Endothelial cell of umbilical vein (primary cell): ENCODE measurements at places on chromosomes 13 and 19. TPM values are rescaled to one million over a fixed set of nuclear protein-coding genes. Genes with fewer than 3 reads are reported as not detected.

Gene CEACAM16
- total RNA-seq, result not detected in 2 replicates

Gene IL17D
- total RNA-seq, result 4.9 and 6.1 TPM in 2 replicates

Gene KLK3
- total RNA-seq, result not detected in 2 replicates

Gene IL12RB1
- total RNA-seq, result not detected in 2 replicates

Gene SHISA2
- total RNA-seq, result 2.5 and 4.7 TPM in 2 replicates

Gene SIGLEC5
- not detected in 2 replicates for total RNA-seq

Gene PALM
- 24.2 and 31.8 TPM in 2 replicates for total RNA-seq

Gene CCDC169
- total RNA-seq, result 2.5 and 5.3 TPM in 2 replicates

DNA sequence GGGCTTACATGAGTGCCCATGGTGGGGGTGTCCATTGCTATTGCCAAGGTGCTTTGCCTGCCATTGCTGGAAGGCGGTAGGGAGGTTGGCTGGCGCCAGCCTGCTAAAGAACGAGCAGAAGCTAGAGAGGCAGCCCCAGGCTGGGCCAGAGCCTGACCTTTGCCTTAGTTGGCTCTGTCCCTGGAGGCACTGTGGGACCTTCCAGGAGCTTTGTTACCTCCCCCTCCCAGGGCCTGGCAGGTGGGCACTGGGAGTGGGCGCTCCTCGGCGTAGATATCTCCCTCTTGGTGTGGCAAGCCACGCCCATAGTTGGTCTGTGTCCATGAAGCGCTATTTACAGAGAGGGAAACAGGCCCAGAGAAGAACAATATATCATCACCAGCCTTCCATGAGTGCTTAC is 2.3 kb upstream of the SLC25A42 start:
- peaks cover 15% of the 10 kb centered on the region for H3K36me3 ChIP-seq
- H3K4me3 ChIP-seq, result no peak overlapping the region
- DNase-seq, result no peak
- H3K27me3 ChIP-seq, result no peaks in the 10 kb centered on the region
- peaks cover 21% of the 10 kb centered on the region for H3K4me1 ChIP-seq
- H3K27ac ChIP-seq, result no peak overlapping the region

GRCh38 chr19:27892500-27892899 is 1320.5 kb downstream of the UQCRFS1 start:
- H3K36me3 ChIP-seq, result no peaks in the 10 kb centered on the region
- no peaks in the 10 kb centered on the region for H3K27me3 ChIP-seq
- no peak for DNase-seq
- no peak overlapping the region for H3K4me3 ChIP-seq
- H3K4me1 ChIP-seq, result no peaks in the 10 kb centered on the region
- no peak overlapping the region for H3K27ac ChIP-seq

- no peak overlapping the region for H3K4me3 ChIP-seq
- no peak for DNase-seq
- H3K27me3 ChIP-seq, result no peaks in the 10 kb centered on the region
- peaks cover 11% of the 10 kb centered on the region for H3K4me1 ChIP-seq
- H3K27ac ChIP-seq, result no peak overlapping the region
Observed at GRCh38 chr19:14377883-14378328, 3.3 kb upstream of the ADGRE5 start.

DNA sequence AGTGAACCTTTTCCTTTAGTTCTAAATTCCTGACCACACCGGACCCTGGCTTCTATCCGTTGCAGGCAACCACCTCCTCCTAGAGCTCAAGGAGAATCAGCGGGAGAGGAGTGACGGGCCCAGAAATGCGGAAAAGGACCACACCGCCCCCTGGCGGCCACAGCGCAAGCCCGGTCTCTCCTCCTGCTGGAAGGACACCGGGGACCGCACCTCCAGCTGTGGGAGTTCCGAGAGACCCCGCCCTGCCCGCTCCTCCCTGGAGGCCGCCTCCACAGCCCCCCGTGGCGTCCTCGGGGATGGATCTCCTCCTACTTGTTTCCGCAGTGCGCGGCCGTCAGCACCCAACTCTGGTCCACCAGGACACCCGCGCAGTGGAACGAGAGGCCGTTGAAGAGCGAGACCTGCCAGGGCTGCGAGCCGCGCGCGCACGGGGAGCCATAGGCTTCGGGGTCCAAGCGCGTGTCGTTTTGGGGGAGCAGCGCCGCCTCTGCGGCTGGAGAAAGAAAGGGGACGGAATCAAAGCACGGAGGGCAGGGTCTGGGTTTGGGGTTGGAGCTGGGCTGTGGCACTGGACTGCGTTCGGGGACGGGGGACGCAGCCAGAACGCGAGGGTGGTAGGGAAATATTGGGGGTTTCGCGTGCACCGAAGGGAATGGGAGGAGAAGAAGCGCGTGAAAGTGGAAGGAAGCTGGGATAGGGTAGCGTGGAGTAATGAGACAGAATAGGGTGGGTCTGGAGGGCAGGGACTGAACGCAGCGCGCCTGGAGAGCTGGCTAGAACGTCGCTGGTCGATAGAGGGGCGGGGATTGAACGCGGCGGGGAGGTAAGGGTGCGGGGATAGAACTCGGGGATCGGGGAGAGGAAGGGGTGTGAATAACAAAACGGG is 2.5 kb downstream of the KLK10 start:
- peaks cover 21% of the 10 kb centered on the region for H3K27me3 ChIP-seq
- H3K4me1 ChIP-seq, result no peaks in the 10 kb centered on the region
- no peak overlapping the region for H3K27ac ChIP-seq
- DNase-seq, result peak; percentile 39
- no peaks in the 10 kb centered on the region for H3K36me3 ChIP-seq

DNA sequence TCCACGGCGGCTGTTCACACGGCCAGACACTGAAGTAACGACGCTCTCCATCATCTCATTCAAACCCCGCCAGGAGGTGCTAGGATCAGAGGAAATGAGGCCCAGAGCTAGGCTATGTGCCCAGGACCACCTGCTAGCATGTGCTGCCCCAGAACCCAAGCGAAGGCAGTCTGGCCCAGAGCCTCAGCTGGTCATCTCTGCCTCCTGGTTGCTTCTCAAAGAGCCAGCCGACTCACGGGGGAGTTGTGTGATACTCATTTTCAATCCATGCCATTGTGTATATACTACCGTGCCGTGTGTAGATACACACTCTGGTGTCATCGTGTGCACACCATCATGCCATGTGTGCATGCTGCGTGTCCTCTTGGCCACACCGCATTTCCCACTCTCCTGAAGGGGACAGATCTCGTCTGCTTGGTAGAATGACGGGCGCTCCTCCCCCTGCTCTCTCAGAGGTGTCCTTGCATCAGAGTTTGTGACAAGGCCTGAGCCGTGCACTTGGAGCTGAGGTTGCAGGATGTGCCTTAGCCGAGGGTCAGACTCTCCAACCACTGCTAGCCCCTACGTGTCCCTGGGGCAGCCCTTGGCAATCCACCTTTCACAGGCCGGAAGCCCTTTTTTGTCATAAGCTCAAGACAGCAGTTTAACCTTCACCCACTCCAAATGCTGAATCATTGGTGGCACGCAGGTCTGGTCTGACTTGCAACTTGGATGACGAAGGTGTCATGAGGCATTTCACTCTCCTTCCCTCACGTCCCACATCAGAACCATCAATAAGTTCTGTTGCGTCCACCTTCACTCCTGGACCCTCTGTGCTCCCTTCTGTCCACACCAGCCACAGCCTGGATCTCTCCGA is 130.4 kb downstream of the CRYL1 start:
- no peaks in the 10 kb centered on the region for H3K4me1 ChIP-seq
- no peaks in the 10 kb centered on the region for H3K36me3 ChIP-seq
- DNase-seq, result no peak
- no peaks in the 10 kb centered on the region for H3K27me3 ChIP-seq
- no peak overlapping the region for H3K27ac ChIP-seq

- no peaks in the 10 kb centered on the region for H3K36me3 ChIP-seq
- peaks cover 7% of the 10 kb centered on the region for H3K27me3 ChIP-seq
- H3K4me3 ChIP-seq, result no peak overlapping the region
Observed at GRCh38 chr13:42807241-42807640, 25.9 kb downstream of the FAM216B start.
